ENCODE measurements at places on chromosomes 3 and 15.
A peak's percentile ranks its signal among the peaks of the same experiment; 100 is the strongest.

GRCh38 chr3:109963831-109964230 lies 626.5 kb upstream of the DPPA4 start:
- DNase-seq: no peak

GRCh38 chr3:108124337-108125152 lies 33.7 kb upstream of the CD47 start:
- DNase-seq: no peak

GRCh38 chr3:111324645-111325044 lies 217.4 kb upstream of the CD96 start:
- no peak for DNase-seq

DNA sequence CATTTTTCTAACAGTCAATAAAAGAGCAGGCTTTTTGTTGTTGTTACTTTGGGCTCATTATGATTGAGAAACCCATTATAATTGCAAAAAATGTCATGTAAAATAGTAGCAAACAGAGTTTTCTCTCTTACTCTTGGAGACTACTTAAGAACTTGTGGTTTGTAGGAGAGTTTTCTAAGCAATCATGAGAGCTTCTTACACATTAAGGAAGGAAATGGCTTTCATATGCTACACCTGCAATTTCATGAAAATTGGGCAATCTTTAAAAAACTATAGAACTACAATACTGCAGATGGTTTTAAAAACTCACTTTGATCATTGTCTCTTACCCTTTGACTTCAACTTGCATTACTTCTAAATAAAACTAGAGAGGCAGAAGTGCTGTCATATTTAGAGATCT lies 701.8 kb downstream of the ZPLD1 start:
- DNase-seq: no peak

DNA sequence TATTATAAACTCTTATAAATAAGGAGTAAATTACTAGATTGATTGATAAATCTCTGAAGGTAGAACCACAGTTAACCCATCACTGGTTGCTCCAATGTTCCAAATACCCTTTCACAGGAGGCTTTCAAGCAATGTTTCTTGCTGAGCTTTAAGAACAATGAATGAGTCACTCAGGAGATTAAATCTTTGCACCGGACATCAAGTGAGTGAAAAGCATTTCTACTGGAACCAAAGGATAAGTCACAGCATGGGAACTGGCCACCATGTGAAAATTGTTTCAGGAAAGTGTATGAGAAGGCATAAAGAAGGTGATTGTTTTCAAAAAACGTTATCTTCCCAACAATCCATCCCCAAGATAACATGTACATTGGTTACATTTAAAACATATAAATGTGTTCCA lies 90.6 kb downstream of the CNTN3 start:
- no peak for DNase-seq

- DNase-seq: no peak
Observed at GRCh38 chr15:21261965-21262850, 178.1 kb downstream of the POTEB3 start.

DNA sequence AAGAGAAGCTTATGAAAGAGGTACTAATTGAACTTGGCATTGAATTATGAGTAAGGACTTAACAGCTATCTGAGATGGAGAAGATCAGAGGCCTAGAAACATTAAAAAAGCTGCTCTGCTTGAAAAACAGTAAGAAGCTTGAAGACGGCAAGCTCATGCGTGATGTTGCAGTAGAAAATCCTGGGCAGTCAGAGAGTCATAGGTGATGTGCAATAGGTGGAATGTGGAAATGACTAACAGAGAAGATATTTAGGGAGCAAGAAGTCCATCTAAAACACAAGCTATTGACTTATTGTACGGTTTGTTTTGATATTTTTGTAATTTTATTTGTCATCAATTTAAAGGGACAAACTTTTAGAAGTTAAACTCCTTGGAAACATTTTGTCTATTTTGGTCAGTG lies 1101.4 kb downstream of the ROBO2 start:
- DNase-seq: no peak

DNA sequence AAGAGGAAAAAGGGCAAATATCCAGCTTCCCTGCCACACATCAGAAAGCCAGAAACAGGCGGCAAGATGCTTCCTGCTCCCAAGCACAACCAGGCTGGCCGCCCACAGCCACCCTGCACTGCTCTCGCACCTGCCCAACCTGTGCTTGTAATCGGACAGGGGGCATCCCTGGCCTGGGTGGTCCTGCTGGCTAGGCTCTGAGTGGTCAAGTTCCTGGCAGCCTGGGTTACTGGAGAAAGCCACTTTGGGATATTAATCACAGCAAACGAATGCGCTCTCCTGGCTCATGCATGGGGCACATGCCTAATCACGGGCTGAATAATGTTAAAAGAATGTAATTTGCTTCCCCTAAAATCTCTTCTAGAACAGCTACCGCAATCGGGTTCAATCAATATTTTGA lies 442.4 kb downstream of the MCTP2 start:
- DNase-seq: no peak

DNA sequence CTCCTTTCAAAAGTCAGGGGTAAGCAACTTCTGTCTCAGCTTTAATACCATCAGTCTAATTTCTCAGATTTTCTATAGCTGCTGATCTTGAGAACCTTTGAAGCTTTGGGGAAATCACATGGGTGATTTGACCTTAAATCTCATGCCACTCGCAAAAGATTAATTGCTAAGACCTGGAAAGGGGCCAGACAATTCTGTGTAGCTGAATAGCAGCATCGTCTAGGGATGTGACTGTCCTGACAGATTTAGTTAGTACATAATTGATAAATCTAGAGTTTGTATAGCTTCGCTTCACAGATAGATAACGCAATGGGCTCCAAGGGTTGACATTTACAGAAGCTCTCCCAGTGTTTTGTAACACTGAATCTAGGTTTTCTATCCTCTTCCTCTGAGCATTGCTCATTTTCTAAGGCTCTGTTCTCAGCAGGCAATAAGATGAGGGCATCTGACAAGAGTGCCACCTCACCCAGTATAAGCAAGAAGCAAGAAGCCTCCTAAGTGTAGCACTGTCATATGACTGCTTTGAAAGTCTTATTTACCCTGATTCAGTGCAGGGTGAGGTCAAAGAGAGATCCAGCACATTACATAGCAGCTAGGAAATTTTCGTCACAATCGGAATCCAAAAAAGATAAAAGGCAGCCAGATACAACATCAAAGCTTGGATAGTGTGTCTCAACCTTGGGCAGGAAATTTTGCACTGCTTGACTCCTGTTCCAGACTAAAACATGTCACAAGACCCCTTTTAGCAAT lies 47.7 kb upstream of the DUT start:
- DNase-seq: no peak

DNA sequence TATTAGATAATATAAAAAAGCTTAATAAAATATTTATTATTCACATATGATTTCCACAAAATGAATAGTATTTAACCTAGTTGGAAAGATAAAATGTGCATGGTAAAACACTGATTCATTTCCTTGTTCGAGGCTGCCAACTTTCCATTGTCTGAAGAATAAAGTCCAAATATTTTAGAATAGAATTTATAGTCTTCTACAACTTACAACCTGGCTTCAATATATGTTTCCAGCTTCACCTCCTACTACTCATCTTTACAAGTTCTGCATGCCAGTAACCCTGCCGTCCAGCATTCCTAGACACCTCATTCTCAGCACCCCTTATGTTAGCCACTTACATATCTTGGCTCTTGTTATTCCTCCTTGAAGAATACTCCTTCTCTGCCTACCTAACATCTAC lies 244.5 kb downstream of the FGF12 start:
- DNase-seq: no peak

- no peak for DNase-seq
Observed at GRCh38 chr3:66501483-66502244, 842 bp upstream of the LRIG1 start.

GRCh38 chr3:138937690-138938055 lies 9.3 kb downstream of the FOXL2 start:
- DNase-seq: no peak

DNA sequence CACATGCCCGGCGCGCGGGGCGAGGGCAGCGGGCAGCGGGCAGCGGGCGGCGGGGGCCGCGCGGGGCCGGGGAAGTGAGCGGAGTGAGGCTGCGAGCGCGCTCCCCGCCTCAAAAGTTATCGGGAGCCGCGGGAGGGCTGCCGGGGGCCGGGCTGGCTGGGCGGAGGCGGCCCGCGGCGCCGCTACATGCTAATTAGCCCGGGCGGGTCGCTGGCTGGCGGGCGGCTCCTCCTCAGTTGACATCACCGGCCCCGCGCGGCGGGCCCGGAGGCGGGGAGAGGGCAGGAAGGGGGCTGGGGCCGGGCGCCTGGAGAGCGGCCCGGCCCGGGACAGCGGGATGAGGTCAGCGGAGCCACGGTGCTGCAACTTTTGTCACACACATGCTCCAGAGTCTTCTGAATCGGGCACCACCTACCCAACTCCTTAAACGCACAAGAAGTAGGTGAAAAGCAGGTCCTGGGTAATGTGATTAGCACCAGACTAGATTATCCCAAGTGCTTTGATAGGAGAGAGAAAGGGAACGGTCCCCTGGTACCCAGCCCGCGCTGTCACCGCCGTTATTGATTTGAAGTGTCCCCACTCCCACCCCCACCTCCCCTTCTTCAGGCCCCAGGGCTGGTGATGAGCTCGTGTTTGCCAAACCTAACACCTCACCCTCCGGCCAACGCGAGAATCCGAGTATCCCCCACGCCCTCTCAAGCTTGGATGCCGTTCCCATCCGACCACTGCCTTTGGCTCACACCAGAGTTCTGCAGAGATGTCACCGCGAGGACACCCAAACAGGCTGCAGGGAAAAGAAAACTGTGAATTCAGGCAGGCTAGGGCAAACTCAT lies at the start of gene HEG1:
HEG1 (minus strand) TSS at position 85 of the 833 bp plus-strand sequence. CDS start 107 bp downstream, outside the sequence.
- no peak for DNase-seq

GRCh38 chr3:126025862-126026261 lies 56.9 kb downstream of the ROPN1B start:
- no peak for DNase-seq

- DNase-seq: no peak
Observed at GRCh38 chr15:68921926-68922325, 8.4 kb upstream of the SPESP1 start.

GRCh38 chr3:43217206-43217605 lies 69.1 kb upstream of the SNRK start:
- DNase-seq: no peak

GRCh38 chr3:40793730-40794129 lies 269.0 kb downstream of the ZNF621 start:
- no peak for DNase-seq

- DNase-seq: no peak
Observed at GRCh38 chr15:98428253-98428989, 219.9 kb upstream of the IGF1R start.

DNA sequence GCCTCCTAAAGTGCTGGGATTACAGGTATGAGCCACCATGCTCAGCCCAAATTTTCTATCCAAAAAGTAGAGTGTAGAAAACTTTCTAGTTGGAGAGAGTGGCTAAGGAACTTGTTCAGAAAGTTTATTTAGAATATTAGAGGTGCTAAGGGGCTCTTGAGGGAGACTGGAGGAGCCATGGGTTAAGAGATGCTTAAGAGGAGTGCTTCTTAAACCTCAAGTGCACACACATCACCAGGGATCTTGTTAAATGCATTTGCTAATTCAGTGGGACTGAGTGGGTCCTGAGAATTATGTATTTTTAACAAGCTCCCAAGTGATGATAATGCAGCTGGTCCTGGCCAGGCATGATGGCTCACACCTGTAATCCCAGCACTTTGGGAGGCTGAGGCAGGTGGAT lies 29.7 kb upstream of the SLMAP start:
- DNase-seq: no peak

GRCh38 chr3:49859576-49860305 lies 3.4 kb upstream of the TRAIP start:
- no peak for DNase-seq

DNA sequence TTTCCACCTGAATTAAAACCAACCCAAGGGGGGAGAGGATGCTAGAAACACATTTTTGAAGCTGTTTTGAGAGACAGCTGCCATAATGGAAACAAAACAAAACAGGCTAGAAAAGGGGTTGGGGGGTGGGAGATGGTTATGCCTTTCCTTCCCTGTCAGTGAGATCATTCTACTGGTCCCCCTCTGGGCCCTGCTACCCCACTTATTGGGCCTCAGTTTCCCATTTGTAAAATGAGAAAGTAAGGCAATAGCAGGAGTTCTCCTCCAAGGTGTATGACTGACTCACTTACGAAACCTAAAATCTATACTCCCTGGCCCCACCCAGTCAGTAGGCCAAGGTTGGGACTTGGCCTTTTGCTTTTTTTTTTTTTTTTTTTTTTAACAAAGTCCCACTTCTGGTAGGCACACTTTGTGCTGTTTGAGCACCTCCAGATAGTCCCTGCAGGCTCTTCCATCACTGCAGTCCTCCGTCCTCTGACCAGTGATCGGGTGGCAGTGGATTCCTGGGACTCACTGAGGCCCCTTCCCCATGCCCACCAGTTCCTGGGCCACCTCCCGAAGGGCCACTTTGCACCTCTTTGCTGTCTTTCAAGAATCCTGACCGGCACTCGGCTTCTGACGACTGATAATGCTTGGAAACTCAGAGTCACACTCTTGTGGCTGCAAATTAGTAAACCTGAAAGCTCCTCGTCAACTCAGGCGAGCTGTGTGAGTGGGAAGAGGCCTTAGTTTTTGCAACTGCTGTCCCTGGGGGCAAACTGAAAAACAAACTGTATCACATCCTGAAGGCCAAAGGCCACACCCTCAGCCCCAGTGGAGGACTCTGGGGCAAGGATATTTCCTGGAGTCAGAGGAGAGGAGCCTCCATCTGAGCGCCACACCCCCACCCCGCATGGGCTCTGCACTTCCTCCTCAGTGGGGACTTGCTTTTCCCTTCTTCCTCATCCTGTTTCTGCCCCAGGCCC lies 6.7 kb upstream of the PSTPIP1 start:
- no peak for DNase-seq

- DNase-seq: no peak
Observed at GRCh38 chr3:160649596-160649995, 27.4 kb upstream of the ARL14 start.

- DNase-seq: peak; percentile 9
Observed at GRCh38 chr3:152638707-152639450, 196.1 kb upstream of the P2RY1 start.

DNA sequence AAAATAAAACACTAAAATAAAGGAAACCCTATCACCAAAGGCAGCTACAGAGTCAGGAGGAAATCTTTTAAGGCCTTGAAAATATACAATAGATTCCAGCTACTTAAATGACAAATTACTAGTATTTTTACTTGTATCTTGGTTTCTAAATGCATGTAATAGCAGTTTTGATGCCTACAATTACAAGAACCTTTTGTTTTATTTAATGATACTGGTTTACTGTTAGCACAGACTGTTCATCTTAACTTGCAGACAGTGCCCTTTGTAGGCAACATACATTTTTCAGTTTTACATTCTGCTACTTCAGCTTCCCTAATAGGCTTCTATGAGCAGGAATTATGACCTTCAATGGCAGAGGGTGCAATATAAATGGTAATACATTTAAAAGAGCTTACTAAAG lies 54.1 kb downstream of the ZNF280D start:
- no peak for DNase-seq

GRCh38 chr3:189903562-189904250 lies 217.0 kb downstream of the P3H2 start:
- no peak for DNase-seq

GRCh38 chr3:154224366-154224765 lies 99.9 kb downstream of the DHX36 start:
- no peak for DNase-seq
